Smooth muscle cell of bladder (primary cell): ENCODE measurements at places on chromosomes 13 and 19. TPM values are rescaled to one million over a fixed set of nuclear protein-coding genes. Genes with fewer than 3 reads are reported as not detected.

Gene SLITRK6
- 0.09 and 0.28 TPM in 2 replicates for total RNA-seq

Gene KLK6
- not detected in 2 replicates for total RNA-seq

Gene TMEM238
- total RNA-seq = 0.14 and 0.18 TPM in 2 replicates

Gene C19orf85
- total RNA-seq = not detected in 2 replicates

Gene PNMA8B
- total RNA-seq = 1.4 and 2.2 TPM in 2 replicates

Gene PTPRH
- total RNA-seq = 2.1 and 5.5 TPM in 2 replicates

Gene KIR3DL1
- not detected in 2 replicates for total RNA-seq

Gene HCN2
- total RNA-seq = 0.71 and 1.3 TPM in 2 replicates

Gene ZNF529
- total RNA-seq = 7.0 and 8.0 TPM in 2 replicates

Gene THSD1
- total RNA-seq = 5.0 and 5.3 TPM in 2 replicates

Gene IGFL1
- total RNA-seq = not detected in 2 replicates

Gene IRGC
- total RNA-seq = not detected in 2 replicates
